CD4-positive, alpha-beta T cell (primary cell): ENCODE measurements at places on chromosomes 3 and 15.

DNA sequence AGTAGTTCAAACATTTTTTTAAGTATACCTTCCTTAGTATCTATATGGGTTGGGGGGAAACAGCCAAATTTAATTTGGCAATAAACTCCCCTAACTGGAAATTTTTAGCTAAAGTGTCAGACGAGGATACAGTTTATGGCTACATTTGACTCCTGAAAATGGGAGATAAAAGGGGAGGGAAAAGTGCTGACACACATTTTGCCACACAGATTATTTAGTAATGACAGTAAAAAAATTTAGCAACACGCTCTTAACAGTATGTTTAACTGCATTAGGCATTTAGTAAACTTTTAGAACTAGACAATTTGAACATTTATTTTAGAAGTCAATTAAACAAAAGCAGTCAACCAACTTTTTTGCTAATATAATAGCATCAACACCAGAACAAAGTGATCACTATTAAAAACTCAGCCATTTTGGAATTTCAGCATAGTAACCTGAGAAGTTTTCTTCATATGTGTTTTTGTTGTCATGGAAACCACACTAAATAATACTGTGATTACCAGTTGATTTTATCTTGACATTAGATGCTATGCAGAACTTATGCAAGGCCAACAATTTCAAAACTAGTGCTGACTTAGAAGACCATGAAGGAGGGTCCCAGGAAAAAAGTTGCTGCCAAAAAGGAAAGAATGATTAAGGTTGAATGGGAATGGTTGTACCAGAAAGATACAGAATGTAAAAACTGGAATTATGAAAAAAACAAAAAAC lies 47.0 kb upstream of the TFG start:
- DNase-seq = no peak

GRCh38 chr3:188950832-188951489 lies 220.8 kb upstream of the TPRG1 start:
- peak; percentile 5 for DNase-seq

DNA sequence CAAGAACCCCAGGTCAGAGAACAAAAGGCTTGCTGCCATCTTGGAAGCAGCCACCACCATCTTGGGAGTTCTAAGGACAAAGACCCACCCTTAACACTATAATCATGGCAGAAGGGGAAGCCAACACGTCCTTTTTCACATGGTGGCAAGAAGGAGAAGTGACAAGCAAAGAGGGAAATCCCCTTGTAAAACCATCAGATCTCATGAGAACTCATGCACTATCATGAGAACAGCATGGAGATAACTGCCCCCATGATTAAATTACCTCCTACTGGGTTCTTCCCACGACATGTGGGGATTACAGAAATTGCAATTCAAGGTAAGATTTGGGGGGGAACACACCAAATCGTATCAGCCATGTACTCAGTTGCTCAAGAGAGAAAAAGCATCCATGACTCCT lies 21.1 kb upstream of the GBE1 start:
- no peak for DNase-seq

DNA sequence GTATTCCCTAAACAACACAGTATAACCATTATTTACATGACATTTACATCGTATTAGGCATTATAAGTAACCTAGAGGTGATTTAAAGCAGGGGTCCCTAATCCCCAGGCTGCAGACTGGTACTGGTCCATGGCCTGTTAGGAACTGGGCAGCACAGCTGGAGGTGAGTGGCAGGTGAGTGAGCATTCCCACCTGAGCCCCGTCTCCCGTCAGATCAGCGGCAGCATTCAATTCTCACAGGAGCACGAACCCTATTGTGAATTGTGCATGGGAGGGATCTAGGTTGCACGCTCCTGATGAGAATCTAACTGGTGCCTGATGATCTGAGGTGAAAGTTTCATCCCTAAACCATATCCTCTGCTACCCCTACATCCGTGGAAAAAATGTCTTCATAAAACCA lies 138.2 kb downstream of the ATP10A start:
- DNase-seq = no peak

DNA sequence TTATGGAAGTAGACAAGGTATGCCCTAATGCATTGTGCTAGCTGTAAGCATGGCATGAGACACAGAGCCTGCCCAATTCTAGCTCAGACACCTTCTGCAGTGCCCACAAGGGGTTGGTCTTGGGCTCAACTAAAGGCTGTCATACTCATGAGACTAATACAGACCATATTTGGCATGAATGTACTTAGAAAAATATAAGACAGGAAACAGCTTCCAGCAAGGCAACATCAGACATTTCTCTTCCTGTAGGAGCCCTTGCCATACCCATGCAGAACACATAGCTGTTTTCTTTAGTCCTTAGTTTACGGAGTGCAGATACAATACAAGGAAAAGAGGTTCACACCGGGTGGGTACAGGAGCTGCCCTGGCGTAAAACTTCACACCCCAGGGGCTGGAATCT lies 30.5 kb upstream of the NR1I2 start:
- DNase-seq = no peak

GRCh38 chr3:25578059-25578458 lies 86.6 kb downstream of the TOP2B start:
- no peak for DNase-seq

- DNase-seq = no peak
Measured at GRCh38 chr3:120855665-120856437, 52.2 kb upstream of the STXBP5L start.

- no peak for DNase-seq
Measured at GRCh38 chr15:23384371-23384770, 29.8 kb downstream of the GOLGA8S start.
